ENCODE measurements at places on chromosomes 3 and 15. TPM values are rescaled to one million over a fixed set of nuclear protein-coding genes. Genes with fewer than 3 reads are reported as not detected.

PEX11A gene
- 3.0 TPM for total RNA-seq

P2RY13 gene
- not detected for total RNA-seq

RASGRP1 gene
- 2.7 TPM for total RNA-seq

DAZL gene
- 4.3 TPM for total RNA-seq

ZNF148 gene
- total RNA-seq = 20.0 TPM

SLC6A20 gene
- 0.27 TPM for total RNA-seq

DNA sequence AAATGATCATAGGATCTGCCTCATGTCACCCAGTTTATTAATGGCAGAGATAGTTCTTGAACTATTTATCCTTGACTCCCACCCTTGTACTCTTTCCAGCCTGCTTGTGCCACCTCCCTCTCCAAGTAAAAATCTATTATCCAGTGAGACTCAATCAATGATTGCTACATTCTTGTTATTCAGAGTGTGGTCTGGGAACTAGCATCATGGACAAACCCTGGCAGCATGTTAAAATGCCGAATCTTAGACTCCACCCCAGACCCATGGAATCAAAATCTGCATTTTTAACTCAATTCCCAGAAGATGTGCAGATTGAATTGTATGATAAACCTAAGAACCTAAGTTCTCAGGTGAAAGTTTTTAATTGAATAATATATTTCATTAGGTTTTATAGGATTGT lies 34.7 kb upstream of the PYDC2 start:
- H3K4me1 ChIP-seq = peaks cover 7% of the 10 kb centered on the region
- H3K27ac ChIP-seq = no peak overlapping the region
- H3K4me3 ChIP-seq = no peak overlapping the region
- no peaks in the 10 kb centered on the region for H3K27me3 ChIP-seq
- DNase-seq = no peak
- H3K36me3 ChIP-seq = peaks cover 1% of the 10 kb centered on the region

- H3K36me3 ChIP-seq = peaks cover 11% of the 10 kb centered on the region
- H3K4me1 ChIP-seq = peaks cover 8% of the 10 kb centered on the region
- no peak overlapping the region for H3K4me3 ChIP-seq
- no peak for DNase-seq
- no peaks in the 10 kb centered on the region for H3K27me3 ChIP-seq
Observed at GRCh38 chr3:15556512-15556911, 35.0 kb upstream of the COLQ start.

DNA sequence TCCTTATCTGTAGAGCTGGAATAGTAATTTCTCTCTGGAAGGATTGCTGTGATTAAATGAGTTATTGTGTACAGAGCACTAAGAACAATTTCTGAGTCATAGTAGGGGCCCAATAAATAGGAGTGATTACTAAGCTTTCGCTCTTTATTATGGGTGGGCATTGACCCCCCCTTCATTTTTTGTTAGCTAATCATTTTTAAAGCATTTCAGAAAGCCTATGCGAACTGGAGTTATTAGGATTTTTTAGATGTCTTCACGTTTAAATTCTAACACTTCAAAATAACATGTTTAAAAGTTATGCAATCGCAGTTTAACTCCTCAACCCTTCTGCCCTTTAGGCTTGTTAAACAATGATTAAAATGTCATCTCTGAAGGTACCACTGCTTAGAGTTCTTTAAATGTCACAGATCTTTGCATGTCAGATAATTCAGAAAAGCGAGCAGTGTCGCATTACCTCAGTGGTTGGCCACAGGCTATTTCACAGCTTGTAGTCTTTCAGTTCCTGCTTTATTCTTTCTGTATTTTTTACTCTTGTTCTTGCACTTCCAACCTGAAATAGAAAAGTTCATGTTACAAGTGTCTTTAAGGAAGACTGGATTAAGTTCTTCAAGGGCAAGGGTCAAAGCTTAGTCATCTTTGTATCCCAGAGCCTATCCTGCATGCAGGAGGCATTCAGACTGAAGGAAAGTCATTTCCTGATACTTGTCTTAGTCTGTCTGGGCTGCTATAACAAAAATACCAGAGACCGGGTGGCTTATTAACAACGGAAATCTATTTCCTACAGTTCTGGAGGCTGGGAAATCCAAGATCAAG lies 102.9 kb downstream of the FNDC3B start:
- peak overlapping the region; percentile 6 for H3K4me3 ChIP-seq
- peaks cover 89% of the 10 kb centered on the region for H3K4me1 ChIP-seq
- DNase-seq = no peak
- H3K27me3 ChIP-seq = no peaks in the 10 kb centered on the region

DNA sequence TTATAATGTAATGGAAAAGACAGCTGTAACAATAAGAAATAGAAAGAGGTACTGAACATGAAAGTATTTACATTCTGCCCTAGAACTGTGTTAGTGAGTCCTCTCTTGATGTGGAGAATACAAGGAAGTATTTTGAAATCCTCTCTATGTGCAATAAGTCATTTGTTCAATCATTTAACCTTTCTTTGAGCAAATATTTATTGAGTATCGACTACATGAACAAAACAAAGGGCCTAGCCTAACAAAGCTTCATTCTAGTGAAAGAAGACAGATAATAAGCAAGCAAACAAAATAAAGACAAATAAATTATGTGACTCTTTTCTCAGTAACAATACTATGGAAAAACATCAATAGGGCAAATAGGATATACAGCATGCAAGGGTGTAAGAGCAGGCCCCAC lies 354.9 kb upstream of the ATP11B start:
- H3K4me1 ChIP-seq = no peaks in the 10 kb centered on the region
- H3K36me3 ChIP-seq = no peaks in the 10 kb centered on the region
- no peaks in the 10 kb centered on the region for H3K27me3 ChIP-seq
- H3K4me3 ChIP-seq = no peak overlapping the region
- no peak for DNase-seq

- H3K4me1 ChIP-seq = peaks cover 12% of the 10 kb centered on the region
- no peak overlapping the region for H3K27ac ChIP-seq
- DNase-seq = no peak
Observed at GRCh38 chr15:78417754-78418630, 20.0 kb upstream of the IREB2 start.

DNA sequence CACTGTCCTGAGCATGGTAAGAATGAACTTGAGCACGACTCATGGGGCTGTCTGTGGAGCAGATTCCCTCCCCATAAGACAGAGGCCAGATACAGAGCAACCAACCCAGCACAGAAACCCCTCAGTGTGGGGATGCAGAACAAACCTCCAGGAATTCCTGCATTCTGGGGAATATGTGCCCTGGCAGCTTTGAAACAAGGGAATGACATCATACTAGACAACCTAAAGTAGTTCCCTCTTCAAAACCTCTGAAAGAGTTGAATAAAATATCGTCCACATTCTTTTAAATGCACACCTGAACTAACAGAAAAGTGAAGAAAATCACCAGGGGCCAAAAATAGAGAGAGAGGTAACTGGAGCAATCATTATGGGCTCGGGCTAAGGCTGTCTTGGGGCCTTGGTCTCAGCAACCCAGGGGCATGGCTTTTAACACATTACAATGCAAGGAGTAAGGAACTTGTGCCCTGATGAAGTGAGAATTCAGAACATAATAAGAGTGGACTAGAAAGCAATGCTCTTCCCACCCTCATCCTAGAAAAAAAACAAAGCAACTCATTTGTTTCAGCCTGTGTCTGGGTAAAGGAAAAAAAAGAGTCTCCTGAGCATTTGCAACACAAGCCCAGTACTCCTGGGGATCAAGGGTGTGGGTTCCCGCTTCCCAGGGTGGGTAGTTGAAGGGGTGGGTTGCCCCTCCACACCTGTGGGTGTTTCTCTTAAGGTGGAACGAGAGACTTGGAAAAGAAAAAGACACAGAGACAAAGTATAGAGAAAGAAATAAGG lies 43.9 kb downstream of the ADIPOQ start:
- H3K4me1 ChIP-seq = peaks cover 37% of the 10 kb centered on the region
- H3K27ac ChIP-seq = peak overlapping the region; percentile 87
- H3K27me3 ChIP-seq = peaks cover 2% of the 10 kb centered on the region

DNA sequence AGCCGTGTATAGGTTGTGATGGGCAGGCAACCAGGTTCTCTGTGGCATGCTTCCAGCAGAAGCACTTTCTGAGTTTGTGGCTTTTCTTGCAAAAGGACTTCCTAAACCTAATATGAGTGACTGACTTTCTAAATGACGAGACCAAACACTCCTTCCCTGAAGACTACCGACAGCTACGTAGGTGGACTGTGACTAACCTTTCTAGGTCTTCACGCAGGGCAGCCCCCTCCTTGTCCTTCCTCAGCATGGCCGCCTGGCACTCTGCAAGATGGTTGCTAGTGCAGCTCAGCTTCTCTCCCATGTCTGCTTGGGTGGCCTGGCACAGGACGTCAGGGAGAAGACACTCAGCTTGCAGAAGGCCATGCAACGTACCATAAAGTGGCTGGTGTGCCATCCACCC lies 20.9 kb downstream of the CXCR6 start:
- H3K27ac ChIP-seq = no peak overlapping the region
- H3K36me3 ChIP-seq = peaks cover 78% of the 10 kb centered on the region
- no peak overlapping the region for H3K4me3 ChIP-seq
- no peak for DNase-seq
- no peaks in the 10 kb centered on the region for H3K4me1 ChIP-seq

- DNase-seq = no peak
- H3K27me3 ChIP-seq = no peaks in the 10 kb centered on the region
- 0 out of 2 replicates have a peak overlapping the region, but pooled peaks have one; percentile 80 for H3K27ac ChIP-seq
- no peak overlapping the region for H3K4me3 ChIP-seq
Observed at GRCh38 chr3:136545664-136546268, 206.4 kb downstream of the STAG1 start.

DNA sequence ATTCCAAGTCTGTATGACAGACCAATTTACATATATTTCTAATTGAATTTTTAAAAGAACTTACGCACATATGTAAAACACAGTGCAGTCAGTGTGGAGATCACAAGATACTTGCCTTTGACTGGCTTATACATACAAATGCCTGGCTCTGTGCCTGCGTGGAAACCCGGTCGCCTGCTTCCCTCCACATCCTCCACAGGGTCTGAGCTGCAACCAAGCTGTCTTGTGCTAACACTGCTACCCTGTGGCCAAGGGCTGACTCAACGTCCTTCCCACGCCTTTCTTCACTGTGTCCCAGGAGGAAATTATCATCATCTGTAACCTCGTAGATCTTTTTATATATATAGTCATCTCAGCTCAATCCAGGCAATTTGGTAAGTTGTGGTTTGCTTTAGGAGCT lies 117.0 kb downstream of the WNT7A start:
- no peak for DNase-seq
- H3K27ac ChIP-seq = no peak overlapping the region
- H3K4me1 ChIP-seq = no peaks in the 10 kb centered on the region
- H3K27me3 ChIP-seq = peaks cover 4% of the 10 kb centered on the region
- H3K36me3 ChIP-seq = 0 out of 2 replicates have a peak, but pooled peaks cover 3% of the 10 kb centered on the region

DNA sequence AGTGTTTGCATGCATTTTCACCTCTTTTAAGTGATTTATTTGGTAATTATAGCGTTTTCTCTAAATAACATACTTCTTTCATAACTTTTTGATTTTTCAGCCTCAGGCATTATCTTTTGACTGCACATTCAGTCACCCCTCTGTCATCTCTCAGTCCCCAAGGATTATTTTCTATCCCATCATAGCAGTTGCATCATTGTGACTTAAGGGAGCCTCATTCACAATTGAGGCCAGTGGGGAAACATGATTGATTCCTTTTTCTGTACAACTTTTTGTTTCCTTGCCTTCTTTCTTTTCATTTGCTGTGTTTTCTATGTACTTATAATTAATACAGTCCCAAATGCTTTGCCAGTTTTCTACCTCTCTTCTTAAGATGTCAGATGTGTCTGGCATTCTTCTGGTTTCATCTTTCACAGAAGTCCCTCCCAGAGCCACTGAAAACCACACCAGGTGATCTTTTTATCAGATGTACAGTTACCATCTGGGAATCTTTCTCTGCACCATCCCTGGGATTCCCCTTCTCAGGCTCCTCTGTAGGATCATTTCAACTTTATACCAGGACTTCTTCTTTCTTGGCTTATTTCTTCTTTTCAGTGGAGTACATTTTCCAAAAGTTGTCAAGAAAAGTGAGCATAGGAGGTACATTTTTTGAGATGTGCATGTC lies 151.4 kb downstream of the RAP2B start:
- no peaks in the 10 kb centered on the region for H3K4me1 ChIP-seq
- no peak for DNase-seq

DNA sequence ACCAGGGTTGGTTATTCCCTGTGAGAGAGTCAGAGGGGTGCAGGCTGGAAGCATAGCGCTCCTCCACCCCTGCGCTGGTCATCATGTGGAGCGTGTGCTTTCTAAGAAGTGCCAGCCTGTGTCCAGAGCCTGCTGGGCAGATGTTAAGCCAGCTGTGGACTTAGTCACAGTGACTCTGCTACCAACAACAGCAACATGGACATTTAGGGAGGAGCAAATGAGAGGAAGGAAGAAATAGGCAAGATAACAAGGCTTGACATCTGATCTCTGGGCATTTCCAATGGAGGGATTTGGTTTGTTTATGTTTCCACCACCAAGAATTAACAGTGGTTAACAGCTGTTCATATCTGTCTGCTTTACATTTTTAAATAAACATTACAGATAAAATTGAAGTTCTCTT lies 36.4 kb upstream of the MYZAP start:
- H3K4me1 ChIP-seq = peaks cover 33% of the 10 kb centered on the region
- H3K4me3 ChIP-seq = no peak overlapping the region
- no peak for DNase-seq
- H3K36me3 ChIP-seq = peaks cover 18% of the 10 kb centered on the region
- H3K27ac ChIP-seq = no peak overlapping the region
- H3K27me3 ChIP-seq = no peaks in the 10 kb centered on the region

DNA sequence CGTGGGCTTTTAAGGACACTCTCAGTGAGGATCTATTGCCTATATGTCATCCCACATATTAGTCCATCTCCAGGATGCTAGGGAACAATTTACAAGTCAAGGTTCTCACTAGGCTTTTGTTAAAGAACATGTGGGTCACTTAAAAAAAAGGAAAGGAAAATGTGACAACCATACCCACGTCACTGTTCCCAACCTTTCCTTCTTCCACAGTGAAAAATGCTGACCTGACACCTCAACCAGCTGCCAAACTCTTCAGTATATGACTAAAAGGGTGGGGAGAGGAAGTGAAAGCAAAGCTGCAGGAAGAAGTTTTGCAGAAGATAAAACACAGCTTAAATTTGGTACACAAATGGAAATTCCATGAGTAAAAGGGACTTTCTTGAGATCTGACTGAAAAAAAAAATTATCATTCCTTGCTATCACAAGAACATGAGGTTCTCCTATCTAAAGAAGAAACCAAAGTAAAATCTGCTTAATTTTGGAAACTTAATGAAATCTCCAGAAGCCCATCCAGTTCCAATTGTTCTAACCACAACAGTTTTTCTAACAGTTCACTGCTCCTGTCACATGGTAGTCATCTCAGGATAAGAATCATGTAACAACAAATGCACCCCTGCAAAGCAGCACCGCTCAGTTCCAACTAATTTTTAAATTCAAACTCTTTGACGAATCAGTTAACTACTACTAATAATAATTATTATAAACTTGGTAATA lies 117.0 kb upstream of the TSPAN3 start:
- H3K4me3 ChIP-seq = no peak overlapping the region
- no peaks in the 10 kb centered on the region for H3K36me3 ChIP-seq
- H3K4me1 ChIP-seq = peaks cover 8% of the 10 kb centered on the region
- H3K27ac ChIP-seq = no peak overlapping the region
- DNase-seq = no peak
- no peaks in the 10 kb centered on the region for H3K27me3 ChIP-seq

GRCh38 chr3:170220871-170221270 lies 1.4 kb upstream of the PRKCI start:
- DNase-seq = no peak
- H3K4me1 ChIP-seq = peaks cover 16% of the 10 kb centered on the region

- H3K4me3 ChIP-seq = no peak overlapping the region
- H3K4me1 ChIP-seq = peaks cover 6% of the 10 kb centered on the region
- DNase-seq = no peak
- no peaks in the 10 kb centered on the region for H3K27me3 ChIP-seq
Observed at GRCh38 chr3:10520072-10520471, 14.7 kb upstream of the ATP2B2 start.

- no peak for DNase-seq
- no peak overlapping the region for H3K4me3 ChIP-seq
- peaks cover 16% of the 10 kb centered on the region for H3K4me1 ChIP-seq
- no peaks in the 10 kb centered on the region for H3K36me3 ChIP-seq
Observed at GRCh38 chr3:155330370-155330769, 36.9 kb upstream of the STRIT1 start.

Measured in WTC11 (cell line).